ENCODE measurements at places on chromosomes 2 and 18. TPM values are rescaled to one million over a fixed set of nuclear protein-coding genes. Genes with fewer than 3 reads are reported as not detected.

DNA sequence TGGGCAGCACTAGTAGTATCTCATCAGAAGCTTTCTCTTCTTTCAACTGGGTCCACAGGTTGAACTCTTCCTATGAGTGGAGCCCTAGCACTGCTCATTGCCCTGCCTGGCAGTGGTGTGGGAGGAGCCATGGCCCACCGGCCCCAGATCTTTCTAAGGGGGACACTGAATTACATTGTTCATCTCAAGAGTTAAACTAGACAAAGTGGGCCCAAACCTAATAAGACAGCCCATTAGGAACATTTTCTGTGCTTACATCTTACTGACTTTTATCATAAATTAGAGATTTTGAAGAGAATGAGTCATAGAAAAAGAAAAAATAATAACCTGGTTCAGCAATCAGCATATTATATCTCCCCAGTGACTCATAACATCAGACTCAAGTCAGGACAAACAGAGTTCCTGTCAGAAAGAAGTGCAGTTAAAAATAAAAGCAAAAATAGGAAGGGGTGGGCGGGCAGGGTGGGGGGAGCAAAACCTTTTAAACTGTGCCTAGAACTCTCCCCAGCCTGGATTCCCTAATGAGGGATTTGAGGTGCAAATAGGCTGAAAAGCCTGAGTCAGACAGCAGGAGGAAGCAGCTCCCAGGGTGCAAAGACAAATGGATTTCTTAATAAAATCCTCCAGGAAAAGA, 161.6 kb upstream of the TRIB2 start:
- no peak overlapping the region for H3K27ac ChIP-seq
- no peaks in the 10 kb centered on the region for H3K27me3 ChIP-seq
- H3K36me3 ChIP-seq, result no peaks in the 10 kb centered on the region

TMEFF2 gene
- total RNA-seq, result not detected

NPHP1 gene
- total RNA-seq, result 3.7 TPM

DNA sequence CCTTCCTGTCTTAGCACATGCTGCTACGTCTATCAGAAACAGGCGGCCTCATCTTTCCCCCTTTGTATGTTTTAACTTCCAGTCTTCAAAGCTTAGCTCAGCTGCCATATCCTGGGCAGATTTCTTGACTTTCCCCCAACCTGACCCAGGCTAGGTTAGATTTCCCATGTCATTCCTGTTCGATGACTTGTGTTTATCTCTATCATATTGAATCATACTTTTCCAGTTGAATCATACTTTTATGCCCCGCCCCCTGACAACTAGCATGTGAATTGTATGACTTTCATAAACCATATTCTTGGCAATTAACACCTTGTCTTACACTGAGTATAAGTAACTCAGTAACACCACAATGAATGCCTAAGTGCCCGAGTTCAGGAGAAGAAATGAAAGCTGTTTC, 128.3 kb downstream of the CYRIA start:
- no peak for DNase-seq
- no peak overlapping the region for H3K27ac ChIP-seq
- no peaks in the 10 kb centered on the region for H3K36me3 ChIP-seq
- no peak overlapping the region for H3K4me3 ChIP-seq
- H3K27me3 ChIP-seq, result no peaks in the 10 kb centered on the region
- no peaks in the 10 kb centered on the region for H3K4me1 ChIP-seq

GRCh38 chr18:48914581-48915251, 36.0 kb downstream of the SMAD7 start:
- DNase-seq, result no peak
- H3K4me1 ChIP-seq, result peaks cover 21% of the 10 kb centered on the region
- H3K4me3 ChIP-seq, result no peak overlapping the region
- H3K36me3 ChIP-seq, result peaks cover 7% of the 10 kb centered on the region

MGAT4A gene
- total RNA-seq, result 28.4 TPM

DNA sequence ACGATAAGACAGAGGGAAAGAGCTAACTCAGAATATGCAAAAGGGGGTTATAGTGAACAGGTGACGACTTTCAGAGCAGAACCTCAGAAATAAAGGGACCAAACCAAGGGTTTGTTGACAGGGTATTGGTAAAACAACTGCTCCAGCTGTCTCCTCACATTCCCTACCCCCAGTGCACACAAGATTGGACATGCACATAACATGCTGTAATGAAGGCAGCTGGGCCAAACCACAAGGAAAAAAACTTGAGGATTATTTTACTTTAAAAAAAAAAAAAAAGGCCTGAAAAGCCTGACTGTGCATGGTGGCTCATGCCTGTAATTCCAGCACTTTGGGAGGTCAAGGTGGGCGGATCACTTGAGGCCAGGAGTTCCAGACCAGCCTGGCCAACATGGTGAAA, 3.5 kb downstream of the RBM43 start:
- H3K27me3 ChIP-seq, result no peaks in the 10 kb centered on the region
- no peak overlapping the region for H3K4me3 ChIP-seq
- H3K4me1 ChIP-seq, result peaks cover 6% of the 10 kb centered on the region
- H3K27ac ChIP-seq, result no peak overlapping the region
- DNase-seq, result no peak

DNA sequence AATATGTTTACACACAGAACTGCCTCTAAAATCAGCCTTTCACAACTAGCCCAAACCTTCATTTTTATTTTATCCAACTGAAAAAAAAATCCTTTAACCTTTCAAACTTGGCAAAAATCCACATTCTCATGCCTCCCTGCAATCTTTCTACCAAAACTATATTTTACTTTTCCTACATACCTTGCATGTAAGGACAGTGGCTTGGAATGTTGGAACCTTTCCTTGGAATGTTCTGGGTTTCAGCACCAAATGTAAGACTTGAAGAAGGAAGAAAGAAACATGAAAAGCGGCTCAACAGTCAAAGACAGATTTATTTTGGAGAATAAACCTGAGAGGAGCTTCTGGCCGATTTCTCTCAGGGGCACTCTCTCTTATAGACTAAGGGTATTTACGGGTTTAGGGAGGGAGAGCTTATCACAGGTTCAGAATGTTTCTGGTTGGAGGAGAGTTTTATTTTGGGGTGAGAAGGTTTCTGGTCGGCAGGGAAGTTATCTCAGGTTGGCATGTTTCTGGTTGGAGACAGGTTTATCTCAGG, 79.7 kb downstream of the RRM2 start:
- H3K27me3 ChIP-seq, result no peaks in the 10 kb centered on the region
- H3K27ac ChIP-seq, result no peak overlapping the region
- no peak for DNase-seq
- H3K4me1 ChIP-seq, result no peaks in the 10 kb centered on the region

- H3K27me3 ChIP-seq, result no peaks in the 10 kb centered on the region
- DNase-seq, result no peak
- no peaks in the 10 kb centered on the region for H3K4me1 ChIP-seq
- H3K4me3 ChIP-seq, result no peak overlapping the region
These were observed 456.0 kb upstream of the DCC start for GRCh38 chr18:51884039-51884438.

GRCh38 chr18:23072079-23072478, 63.2 kb upstream of the CABLES1 start:
- no peak overlapping the region for H3K4me3 ChIP-seq
- H3K36me3 ChIP-seq, result no peaks in the 10 kb centered on the region
- no peak for DNase-seq
- H3K27me3 ChIP-seq, result no peaks in the 10 kb centered on the region

DNA sequence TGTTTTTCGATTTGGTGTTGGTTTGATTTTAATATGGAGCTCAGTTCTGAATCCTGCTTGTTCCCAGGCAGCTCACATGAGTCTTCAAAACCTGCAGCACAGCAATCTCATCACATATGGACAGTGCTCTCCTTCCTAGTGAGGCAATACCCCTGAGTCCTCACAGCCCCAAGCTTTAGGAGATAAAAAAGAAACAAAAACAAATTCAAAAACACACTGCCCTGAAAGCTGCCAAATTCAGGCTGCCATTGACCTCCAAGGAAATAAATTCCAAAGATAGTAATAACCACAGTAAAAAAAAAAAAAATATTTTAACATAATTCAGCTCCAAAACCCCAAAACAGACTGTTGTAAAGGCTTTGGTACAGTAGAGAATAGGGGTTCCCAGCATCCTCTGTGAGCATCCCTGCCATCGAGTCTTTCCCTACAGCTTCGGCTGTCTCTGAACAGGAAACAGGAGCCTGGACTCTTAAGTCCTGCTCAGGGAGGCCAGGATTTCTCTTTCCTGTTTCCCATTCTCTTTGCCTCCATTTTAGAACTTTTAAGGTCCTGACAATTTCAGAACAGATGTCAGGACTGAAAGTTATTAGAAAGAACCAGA, 14.7 kb upstream of the SP3 start:
- H3K27me3 ChIP-seq, result no peaks in the 10 kb centered on the region
- no peak overlapping the region for H3K4me3 ChIP-seq
- no peaks in the 10 kb centered on the region for H3K36me3 ChIP-seq
- no peak for DNase-seq

DNA sequence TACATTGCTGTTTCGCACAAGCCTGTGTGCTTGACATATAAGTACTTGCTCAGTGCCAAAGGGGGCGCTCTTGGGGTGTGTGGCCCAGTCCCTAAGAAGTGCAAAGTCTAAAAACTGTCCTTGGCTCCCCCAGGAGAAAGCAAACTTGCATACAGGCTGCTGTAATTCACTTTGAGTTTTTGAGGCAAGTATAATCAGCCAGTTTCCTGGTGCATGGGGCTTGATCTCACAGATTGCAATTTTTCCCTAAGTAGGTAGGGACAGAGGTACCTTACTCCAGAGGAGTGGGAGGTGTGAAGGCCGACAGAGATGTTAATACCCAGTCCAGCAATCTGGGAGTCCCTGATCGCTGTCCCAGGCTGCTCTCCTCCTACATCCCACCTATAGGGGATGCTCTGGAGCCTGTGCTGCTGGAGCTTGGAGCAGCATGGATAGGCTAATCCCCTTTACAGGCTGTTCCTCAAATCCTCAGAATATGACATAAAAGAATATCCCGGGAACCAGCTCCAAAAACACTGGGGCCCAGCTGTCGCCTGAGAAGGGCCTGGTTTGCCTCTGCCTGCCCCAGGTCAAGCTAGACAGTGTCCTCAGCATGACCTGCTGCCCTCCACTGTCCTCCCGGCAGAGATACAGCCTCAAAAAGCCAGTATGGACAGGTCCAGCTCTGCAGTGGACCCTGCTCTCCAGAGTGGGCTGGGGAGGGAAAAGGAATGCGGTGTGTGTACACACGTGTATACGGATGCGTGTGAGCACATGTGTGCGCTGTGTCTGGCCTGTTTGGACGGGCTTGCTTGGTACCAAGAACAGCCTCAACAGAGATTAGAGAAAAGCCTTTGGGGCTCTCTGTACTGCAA, 136.5 kb upstream of the HAAO start:
- DNase-seq, result no peak
- H3K4me1 ChIP-seq, result peaks cover 81% of the 10 kb centered on the region
- peak overlapping the region; percentile 75 for H3K27ac ChIP-seq
- H3K36me3 ChIP-seq, result no peaks in the 10 kb centered on the region

MFF gene
- total RNA-seq, result 60.0 TPM

DNA sequence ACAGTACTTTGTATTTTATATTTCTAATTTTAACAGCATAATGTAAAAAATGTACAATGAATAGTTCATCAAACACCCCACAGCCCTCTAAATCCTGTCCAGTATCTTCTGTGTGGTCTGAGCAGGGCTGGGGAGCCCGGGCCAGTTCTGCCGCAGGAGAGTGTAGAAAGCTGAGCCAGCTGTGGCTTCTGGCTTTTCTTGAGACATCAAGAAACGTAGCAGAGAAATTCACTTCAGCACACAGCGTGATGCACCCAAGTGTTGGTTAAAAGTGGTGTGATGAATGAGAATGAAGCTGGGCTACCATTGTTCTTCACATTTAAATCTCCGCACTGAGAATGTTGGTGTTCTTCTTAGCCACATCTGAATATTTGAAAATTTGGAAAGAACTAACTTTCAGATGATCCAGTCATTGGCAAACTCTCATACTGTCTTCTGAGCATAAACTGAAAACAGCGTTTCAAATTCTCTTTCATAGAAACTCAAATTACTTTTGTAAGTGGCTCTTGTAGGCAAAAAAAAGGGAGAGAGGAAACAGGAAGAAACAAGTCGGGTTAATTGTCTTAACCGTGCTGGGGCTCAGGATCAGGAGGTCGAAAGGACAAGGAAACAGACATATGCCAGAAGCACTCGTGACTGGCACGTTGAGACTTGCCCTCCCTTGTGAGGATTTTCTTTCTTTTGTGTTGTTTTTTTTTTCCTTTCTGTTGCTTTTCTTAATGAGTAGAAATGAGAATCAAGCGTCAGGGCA, 23.4 kb upstream of the TMEM87B start:
- peak overlapping the region; percentile 73 for H3K27ac ChIP-seq
- no peaks in the 10 kb centered on the region for H3K27me3 ChIP-seq
- peaks cover 24% of the 10 kb centered on the region for H3K4me1 ChIP-seq
- DNase-seq, result peak; percentile 72
- H3K36me3 ChIP-seq, result no peaks in the 10 kb centered on the region
- no peak overlapping the region for H3K4me3 ChIP-seq

GRCh38 chr2:236823041-236823629, 253.5 kb downstream of the ACKR3 start:
- H3K27ac ChIP-seq, result no peak overlapping the region
- H3K27me3 ChIP-seq, result no peaks in the 10 kb centered on the region
- no peaks in the 10 kb centered on the region for H3K4me1 ChIP-seq
- no peak for DNase-seq
- no peaks in the 10 kb centered on the region for H3K36me3 ChIP-seq

GRCh38 chr18:551404-552061, 28.6 kb upstream of the CETN1 start:
- no peak overlapping the region for H3K27ac ChIP-seq
- H3K27me3 ChIP-seq, result no peaks in the 10 kb centered on the region
- H3K4me1 ChIP-seq, result no peaks in the 10 kb centered on the region
- no peaks in the 10 kb centered on the region for H3K36me3 ChIP-seq
- DNase-seq, result no peak

DNA sequence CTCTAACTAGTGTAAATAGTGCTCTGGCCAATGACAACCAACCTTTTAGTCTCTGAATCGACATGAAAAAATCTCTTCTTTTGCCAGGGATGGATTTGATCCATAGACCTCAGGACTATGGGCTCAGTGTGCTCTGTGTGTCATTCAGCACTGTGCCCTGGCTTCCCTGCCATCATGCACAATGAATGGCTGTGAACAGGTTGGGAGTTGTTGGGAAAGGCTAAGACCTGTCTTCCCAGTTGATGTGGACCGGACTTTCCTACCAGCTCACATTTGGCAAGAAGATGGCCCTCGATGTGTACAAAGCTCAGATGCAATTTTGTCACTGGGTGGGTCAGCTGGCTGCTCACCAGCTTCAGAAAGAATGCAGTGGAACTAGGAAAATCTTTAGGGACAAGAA, 26.0 kb upstream of the ARHGAP25 start:
- no peak for DNase-seq
- no peaks in the 10 kb centered on the region for H3K36me3 ChIP-seq
- peaks cover 3% of the 10 kb centered on the region for H3K4me1 ChIP-seq
- no peaks in the 10 kb centered on the region for H3K27me3 ChIP-seq

DNA sequence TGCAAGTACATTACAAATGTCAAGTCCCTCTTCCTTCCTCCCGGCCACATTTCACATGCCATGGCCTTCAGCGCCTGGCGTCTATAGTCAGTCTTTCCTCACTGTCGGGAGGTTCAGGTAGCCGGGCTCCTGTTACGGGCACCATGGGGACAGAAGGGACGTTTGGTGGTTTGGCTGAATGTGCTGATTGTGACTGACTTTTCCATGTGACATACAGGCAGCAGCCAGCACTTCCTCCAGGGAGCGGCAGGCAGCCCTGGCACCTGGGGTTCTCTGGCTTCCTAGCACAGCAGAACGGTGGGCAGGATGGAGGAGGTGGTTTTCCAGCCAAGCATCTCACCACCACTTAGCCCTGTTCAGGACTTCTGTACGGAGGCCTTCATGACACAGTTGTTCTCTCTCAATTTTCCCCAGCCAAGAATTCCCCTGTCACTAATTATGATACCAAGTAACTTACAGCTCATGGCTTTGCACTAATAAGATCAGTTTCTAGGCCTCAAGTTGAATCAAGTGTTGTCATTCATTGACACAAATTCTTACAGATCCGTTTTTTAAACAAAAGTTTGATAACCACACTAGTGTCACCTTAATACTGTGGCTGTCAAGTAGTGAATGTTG, 83.9 kb upstream of the REV1 start:
- H3K4me3 ChIP-seq, result no peak overlapping the region
- DNase-seq, result no peak
- no peaks in the 10 kb centered on the region for H3K27me3 ChIP-seq
- H3K27ac ChIP-seq, result no peak overlapping the region
- H3K36me3 ChIP-seq, result peaks cover 6% of the 10 kb centered on the region
